Fibroblast of skin of right quadriceps (primary cell): ENCODE measurements at places on chromosomes 4 and X.

- no peak for DNase-seq
Observed at GRCh38 chr4:99843413-99843812, 26.8 kb downstream of the DAPP1 start.

DNA sequence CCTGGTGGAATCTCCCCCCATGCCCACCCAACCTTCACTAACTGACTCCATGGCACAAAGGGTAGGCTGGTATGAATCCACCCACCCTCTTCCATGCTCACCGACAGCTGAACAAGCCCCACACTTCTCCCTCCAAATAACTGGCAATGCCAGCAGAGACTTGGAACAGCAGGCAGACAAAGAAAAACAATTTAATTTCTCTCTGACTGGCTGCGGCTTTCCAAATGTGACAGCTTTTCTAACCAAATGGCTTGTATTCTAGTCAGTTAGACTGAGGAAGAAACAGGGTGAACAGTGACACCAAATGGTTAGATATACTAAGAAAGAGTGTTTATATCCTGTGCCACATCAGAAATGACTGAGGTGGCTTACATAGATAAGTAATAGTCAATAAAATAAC, 199.3 kb upstream of the ADAMTS3 start:
- no peak for DNase-seq

DNA sequence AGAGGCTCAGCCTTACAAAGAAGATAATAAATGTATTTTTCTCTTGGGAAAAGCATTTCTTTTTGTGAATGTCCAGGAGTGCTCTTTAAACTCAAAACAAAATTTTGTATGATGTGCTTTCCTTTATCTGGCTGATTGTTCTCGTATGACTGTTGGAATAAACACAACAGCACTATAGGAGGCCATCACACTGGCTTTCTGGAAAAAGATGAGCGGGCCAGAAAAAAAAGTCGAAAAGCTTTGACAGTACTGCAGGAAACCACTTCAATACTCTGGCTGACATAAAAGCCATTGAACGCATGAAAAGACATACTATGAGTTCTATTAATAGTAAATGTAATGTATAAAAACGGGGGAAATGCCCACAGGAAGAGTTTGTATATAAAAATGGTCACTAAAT, 64.7 kb upstream of the CTSO start:
- DNase-seq: no peak

DNA sequence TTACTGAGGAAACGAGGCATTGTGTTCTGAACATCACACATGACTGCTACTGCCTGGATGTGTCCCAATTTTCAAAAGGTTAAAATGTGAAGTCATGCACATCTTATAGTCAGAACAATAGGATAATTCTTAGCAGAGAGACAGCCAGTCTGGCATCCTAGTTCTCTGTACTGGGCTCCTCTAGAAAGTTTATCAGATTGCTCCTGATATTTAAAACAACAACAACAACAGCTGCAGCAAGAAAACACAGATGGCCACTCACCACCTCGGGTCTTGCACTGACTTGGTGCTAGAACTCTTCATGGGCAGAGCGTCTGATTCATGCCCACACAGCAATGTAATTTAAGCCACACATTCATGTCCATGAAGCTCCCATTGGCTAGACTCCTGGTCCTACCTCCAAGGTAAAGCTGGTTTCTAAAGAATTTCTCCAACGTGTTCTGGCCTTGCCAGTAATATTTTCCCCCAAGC, 33.3 kb upstream of the SLC2A9 start:
- DNase-seq: no peak

- peak; percentile 5 for DNase-seq
Observed at GRCh38 chr4:165874072-165874790, 1.2 kb downstream of the TLL1 start.

GRCh38 chrX:77442728-77443127, 4.5 kb upstream of the FGF16 start:
- peak; percentile 77 for DNase-seq

GRCh38 chr4:2441393-2442174, 22.8 kb downstream of the CFAP99 start:
- DNase-seq: peak; percentile 39

GRCh38 chr4:7650606-7651385, 216.1 kb upstream of the PSAPL1 start:
- no peak for DNase-seq

DNA sequence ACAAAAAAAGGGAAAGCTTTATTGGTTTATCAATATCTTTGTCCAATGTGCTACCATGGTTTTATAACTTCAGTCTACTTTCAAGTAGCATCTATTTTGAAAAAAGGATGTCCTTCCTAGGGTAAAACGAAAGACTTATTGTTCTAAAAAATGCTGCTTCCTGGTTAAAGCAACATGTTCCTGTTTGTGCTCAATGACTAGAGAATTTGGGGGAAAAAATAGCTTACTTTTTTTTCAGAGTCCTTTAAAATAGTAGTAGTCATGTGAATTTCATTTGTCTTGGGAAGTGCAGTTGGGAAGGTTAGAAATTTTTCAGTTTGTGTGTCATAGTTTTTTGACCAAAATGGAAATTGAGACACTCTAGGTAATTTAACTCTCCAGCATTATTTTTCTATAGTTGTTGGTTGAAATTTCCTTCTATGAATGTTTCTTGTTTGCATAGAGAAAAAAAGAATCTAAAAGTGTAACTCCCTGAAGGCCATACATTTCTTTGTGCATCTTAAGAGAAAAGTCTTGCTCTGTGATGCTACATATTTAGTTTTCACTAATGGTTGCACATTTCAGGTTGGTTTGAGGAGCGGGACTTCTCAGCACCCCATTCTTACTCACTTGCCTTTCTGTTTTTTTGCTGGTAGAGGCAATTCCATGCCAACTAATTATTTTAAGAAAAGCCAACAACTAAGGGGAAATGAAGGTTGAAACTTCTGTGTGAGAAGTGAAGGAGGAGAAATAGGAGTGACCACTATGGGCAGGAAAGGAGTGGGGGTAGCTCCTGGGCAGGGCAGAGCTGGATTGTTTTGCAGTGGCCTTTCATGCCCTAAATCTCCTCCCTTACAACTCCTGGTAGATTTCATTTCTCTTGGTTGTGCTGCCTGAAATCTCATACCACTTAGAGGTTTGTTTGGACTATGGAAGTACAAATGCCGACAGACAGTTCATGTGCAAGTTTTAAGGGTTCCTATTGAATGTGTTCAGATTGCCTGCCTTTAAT, 76.4 kb downstream of the RAPGEF2 start:
- no peak for DNase-seq

DNA sequence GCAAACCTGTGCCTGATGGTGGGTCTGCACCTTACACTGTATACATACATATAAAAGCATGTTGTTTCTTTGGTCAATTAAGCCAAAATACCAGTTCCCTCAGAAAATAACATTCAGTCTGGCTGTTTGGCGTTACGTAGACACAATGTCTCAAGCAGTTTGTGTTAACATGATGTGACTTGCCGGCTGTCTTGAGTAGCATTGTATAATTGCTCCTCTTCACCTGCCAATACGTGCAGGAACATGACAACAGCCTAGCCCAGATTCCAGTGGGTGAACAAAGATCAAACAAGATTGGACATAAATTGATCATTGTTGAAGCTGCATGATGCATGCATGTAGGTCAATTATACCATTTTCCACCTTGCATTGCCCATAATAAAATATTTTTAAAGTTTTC, 102.3 kb downstream of the F11 start:
- no peak for DNase-seq

- DNase-seq: no peak
Observed at GRCh38 chr4:75011131-75011795, 78.3 kb downstream of the PARM1 start.

GRCh38 chr4:74932832-74933561, at the start of gene PARM1:
PARM1 (plus strand) TSS chr4:74933116; CDS start chr4:74933328, 212 bp downstream.
- DNase-seq: peak; percentile 65

DNA sequence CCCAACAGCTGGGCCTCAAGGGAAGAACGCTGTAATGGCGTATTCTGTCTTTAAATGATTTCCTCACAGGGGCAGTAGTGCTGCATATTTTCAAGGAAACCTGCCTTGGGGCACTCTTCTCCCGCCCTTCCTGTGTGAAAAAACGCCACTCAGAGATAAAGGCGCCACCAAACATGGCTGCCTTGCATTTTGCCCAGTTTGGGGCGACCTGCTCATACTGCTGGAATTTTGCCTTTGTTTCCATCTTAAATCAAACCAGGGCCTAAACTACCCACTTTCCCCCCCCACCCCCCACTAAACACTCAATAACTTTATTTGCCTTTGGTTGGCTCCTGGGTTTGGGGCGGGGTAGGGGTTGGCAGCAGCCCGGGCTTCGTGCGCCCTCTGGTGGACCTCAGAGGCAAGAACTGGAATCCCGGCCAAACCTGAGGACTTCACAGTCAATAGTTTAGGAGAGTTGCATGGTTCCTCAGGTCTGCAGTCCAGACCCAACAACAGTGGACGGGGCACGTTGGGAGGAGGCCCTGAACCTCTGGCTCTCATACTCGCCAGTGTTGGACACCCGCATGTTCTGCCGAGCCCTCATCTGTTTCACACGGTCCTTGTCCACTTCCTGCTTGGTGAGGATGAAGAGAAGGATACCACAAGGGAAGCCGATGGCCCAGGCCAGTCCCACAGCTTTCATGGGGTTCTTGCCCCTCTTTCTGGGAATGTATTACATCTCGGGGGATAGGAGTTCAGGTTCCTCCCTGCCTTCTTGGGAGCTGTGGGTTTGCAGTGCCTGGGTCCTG, 220.1 kb upstream of the STK26 start:
- DNase-seq: no peak

DNA sequence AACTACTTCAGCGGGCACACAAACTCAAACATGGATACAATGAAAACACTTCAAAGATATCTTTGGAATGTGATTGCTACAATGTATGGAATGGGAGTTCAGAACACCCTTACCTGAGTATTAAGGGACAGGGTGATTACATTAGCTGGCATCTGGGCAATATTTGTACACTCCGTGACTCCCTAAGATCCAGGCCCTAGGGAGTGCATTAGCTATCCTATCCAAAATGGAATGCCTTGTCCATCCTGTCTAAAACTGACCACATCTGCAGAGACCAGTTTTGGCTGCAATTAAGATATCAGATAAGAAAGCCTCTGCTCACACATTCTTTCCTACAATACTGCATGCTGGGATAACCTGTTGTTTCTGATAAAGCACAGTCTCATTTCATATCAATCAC, 176.6 kb upstream of the EMCN start:
- DNase-seq: no peak

- DNase-seq: peak; percentile 10
Observed at GRCh38 chr4:158347556-158347955, 137.3 kb downstream of the TMEM144 start.

DNA sequence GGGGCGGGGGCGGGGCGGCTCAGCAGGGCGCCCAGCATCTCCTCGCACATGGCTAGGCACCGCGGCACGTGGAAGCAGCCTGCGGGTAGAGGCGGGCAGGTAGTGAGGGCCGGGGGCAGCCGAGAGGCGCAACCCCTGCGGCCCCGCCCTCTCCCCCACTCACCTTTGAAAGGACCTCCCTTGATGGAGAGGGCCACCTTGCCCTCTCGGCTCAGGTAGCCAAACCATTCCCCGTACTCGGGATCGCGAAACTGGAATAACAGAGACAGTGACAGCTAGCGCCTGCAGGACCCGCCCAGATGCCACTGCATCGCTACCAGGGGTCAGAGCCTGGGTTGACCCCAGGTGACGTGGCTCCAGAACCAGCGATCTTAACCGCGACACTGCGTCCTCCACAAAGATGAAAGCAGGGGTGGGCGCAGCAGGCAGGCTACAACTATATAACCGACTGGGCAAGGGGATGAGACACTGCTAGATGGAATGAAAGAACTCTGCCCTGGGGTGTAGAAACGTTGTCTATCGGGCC, 552 bp upstream of the NAA10 start:
- DNase-seq: no peak

DNA sequence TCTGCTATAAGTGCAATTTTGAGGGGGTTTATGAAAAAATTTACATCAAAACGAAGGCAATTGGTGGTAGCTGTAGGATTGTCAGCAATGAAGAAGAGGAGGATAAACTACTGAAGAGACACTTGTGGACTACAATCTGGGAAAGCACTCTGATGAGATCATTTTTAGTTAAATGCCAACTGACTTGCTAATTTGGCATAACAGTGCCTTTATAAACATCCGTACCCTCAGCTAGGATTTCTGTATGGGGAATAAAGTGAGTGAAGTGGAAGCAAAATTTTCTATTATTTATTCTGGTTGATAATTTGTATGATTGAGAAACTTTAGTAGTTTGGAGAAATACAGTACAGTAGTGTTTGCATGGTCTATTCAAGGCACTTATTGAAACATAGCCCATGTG, 11.2 kb upstream of the GNRHR start:
- DNase-seq: no peak

GRCh38 chr4:13922459-13922858, 294.9 kb upstream of the BOD1L1 start:
- DNase-seq: no peak

DNA sequence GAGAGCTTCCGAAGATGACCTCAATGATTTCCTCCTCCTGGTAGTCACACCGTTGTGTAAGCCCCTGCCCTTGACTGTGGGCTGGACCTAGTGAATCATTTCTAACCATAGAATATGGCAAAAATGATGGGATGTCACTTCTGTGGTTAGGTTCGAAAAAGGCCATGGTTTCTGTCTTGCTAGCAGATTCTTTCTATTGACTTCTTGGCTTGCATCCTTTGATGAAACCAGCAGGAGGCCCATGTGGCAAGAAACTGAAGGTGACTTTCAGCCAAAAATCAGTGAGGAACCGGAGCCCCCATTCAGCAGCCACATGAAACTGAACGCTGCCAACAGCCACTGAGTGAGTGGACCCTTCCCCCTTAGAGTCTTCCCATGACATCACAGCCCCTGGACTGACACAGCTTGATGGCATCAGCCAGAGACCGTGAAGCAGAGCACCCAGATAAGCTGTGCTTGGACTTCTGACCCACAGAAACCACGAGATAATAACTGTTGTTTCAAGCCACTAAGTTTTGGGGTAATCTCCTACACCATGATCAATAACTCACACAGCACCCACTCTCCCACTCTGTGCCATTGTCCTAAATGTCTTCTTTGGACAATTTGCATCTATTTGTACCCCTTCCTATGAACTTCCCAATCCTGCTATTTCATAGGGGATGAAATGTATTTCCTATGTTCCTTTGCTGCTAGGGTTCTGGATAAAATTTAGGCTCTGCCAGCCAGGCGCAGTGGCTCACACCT, 148.0 kb upstream of the STX18 start:
- peak; percentile 52 for DNase-seq

DNA sequence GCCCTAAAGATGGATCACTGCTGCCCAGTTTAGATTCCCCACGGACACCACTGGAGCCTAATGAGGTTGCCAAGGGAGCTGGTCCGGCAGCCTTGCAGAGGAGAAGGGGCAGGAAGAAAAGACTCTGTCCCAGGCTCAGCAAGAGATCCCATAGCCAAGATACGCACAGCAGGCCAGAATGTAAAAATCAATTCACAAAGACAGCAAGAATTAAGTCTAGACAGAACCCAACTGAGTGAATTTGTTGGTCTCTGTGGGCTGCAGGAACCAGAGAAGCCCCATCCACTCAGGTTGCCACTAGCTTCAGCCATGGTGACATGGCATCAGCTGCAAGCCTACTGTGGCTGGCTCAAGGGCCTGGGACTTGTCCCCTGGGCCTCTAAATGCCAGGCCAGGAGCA, 22.9 kb downstream of the TSC22D3 start:
- no peak for DNase-seq

GRCh38 chr4:18954538-18954937, 933.0 kb upstream of the LCORL start:
- no peak for DNase-seq

- no peak for DNase-seq
Observed at GRCh38 chr4:18039113-18039512, 17.6 kb upstream of the LCORL start.
